ENCODE measurements at places on chromosomes 12 and 14.

GRCh38 chr12:93636708-93637107 lies 40.5 kb upstream of the CRADD start:
- no peak for DNase-seq

DNA sequence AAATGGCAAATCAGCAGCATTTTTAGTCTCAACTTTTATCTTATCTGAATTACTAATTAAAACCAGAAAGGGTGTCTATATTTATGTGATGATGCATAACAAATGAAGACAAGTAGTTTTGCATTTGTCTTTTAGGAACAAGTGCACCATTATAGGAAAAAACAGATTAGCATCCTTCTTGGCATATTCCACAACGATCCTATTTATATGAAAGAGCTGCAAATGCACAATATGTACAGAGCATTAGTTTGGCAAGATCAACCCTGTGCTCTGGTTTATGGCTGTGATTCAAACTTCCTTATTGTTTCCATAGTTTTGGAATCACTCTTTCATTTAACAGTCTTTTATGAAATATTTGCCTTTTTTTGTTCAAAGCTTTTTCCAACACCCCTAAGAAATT lies 486.8 kb downstream of the KCNH5 start:
- no peak for DNase-seq

DNA sequence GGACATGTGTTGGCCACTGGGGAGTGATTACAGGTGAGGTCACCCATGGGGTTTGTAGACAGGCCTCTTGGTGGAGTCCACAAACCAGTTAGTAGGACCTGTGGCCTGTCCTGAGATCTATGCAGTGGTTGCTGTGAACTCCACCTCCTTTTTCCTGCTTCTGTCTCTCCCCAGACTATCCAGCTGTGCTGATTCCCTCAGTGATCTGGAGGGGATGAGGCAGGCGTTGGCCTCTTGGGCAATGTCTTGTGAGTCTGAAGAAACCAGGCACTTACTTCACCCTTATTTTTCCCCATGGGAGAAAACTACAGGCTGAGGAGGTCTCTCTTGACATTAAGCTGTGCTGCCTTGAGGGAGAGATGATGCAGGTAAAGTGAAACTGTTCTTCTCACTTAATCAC lies 257.2 kb upstream of the PRICKLE1 start:
- no peak for DNase-seq

DNA sequence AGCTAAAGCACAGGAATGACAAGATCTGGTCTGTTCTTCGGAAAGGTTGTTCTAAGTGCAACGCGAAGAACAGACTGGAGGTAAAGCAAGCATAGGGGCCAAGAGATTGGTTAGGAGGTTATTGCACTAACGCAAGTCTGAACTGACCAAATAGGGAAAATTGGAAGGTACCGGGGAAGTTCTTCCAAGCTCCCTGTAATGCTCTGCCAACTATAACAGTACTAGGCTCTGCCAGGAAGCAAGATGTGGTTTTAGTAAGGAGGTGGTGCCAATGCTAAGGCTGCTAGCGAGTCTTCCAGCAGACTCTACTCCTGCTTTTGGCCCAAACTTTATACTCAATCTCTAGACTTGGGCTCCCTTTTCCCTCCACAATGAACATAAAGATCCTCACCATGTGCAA lies 138.6 kb downstream of the PAWR start:
- no peak for DNase-seq

- no peak for DNase-seq
Measured at GRCh38 chr12:54598970-54599369, 10.5 kb upstream of the PPP1R1A start.

DNA sequence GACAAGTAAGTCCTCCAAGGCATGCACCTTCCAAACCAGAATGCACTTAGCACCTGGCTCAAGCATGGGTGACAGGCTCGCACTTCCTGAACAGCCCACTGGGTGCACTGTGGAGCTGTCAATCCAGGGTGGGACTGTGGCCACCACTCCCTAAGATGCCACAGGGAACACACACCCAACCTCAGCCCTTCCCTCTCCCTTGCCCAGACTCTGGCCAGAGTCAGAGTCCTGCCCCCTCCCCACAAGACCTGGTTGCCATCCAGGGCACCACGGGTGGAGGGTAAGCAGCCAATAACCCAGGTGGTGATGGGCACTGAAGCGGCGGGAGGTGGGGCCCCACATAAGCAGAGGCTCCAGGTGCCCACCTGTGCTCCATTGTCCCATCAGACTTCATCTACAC lies 160.6 kb downstream of the MYRFL start:
- DNase-seq: peak; percentile 7

GRCh38 chr12:84929501-84929900 lies 16.9 kb upstream of the SLC6A15 start:
- DNase-seq: no peak

DNA sequence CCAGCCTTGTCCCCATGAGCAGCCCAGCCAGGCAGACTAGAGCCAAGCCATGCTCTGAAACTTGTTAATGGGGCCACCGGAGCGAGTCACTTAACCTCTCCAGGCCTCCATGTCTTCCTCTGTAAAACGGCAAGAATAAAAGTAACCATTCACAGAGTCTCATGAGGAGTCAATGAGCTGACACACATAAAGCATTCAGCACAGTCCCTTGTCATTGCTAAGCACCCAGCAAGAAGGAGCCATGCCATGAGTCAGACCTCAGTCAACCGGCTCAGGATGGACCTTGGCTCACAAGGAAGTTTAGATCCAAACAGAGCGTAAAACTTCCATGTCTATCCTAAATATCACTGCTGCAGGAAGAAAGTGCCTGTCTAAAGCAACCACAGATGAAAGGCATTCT lies 10.6 kb downstream of the FICD start:
- DNase-seq: no peak

GRCh38 chr12:51921017-51921725 lies 13.9 kb downstream of the ACVRL1 start:
- no peak for DNase-seq

DNA sequence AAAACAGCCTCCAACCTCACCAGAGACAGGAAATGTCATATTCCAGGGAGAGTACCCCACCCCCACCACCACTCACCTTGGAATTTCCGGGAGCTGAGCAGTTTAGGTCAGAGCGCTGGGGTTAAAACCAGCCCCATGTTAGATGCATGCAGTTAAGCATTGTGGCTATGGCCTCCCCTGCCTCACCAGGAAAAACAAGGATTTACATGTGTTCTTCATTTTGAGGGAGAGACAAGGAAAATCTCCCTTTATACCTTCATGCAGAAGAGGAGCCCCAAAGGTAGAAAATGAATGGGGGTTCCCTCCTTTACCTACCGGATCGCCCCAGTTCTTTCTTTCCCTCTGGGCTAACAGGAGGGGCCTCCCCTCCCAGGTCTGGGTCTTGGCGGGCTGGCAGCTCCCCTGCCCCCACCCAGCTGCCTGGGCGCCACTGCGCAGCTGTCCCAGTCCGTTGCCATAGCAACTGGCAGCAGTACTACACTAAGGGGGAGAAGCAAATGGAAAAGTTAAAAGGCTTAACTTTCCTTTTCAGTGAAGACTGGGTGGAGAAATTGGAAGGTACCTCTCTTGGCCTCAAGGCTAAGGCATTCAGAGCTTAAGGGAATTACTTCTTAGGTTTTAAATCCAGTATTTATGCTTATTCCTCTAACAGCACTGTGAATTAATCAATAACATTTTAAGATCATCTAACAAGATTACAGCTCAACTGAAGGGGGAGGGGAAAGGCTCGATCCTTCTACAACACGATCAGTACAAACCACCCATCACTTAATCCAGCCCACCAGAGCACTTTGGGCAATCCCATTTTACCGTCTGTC lies 20.5 kb downstream of the CBX5 start:
- peak; percentile 89 for DNase-seq

GRCh38 chr12:92971859-92972524 lies 42.9 kb upstream of the EEA1 start:
- no peak for DNase-seq

- no peak for DNase-seq
Measured at GRCh38 chr12:92064422-92064821, 81.2 kb downstream of the BTG1 start.

DNA sequence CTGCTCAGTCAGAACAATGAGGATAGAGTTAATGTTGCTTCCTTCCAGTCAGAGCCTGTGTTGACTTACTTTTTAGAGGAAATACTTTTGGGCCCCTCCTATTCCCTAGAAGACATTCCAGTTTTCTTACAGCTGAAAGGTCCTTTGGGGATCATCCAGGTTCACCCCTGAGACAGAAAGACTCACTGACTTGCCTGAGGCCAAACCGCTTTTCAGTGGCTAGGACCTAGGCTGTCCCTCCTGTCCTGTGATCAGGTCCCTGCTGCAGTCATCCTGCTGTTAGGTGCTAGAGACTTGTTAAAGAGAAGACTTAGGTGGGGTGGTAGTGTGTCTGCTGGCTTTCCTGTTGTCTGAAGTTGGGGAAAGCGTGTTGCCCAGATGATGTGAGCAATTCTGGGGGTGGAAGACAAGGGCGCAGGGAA lies 39.6 kb downstream of the SUSD6 start:
- no peak for DNase-seq

DNA sequence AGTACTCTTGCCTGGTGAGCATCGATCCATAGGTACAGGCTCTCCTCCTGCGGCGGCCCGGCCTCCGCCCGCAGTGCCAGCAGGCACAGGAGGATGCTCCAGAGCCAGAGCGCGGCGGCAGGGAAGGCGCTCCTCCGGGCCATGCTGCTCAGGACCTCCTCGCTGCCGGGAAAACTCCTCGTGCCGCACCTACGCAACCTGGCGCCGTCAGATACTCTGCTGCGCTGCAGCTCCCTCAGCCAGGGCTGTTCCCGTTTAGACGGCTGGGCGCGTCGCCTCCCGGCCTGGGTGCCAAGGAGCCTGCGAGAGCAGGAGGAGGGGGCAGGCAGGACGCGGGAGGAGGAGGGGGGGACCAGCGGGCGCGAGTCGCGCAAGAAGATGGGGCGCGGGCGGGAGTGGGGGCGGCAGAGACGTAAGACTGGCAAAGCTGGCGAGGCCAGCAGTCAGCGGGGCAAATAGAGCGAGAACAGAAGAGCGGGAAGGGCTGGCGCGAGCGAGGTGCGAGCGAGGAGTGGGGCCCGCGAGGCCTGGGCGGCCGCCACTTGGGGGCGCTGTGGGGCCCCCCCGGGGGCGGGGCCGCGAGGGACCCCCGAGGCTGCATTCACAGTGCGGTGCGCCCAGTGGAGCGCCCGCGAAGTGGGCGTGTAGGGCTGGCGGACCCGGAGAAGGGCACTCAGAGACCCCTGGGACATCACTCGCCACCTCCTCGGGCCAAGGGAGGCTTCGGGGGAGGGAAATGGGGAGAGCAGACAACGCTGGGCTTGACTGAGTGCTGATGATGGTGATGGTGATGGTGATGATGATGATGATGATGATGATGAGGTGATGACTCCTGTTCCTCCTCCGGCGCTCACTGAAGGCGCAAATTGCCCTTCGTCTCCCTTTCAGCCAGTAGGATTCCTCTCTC lies at the start of gene WIF1:
WIF1 (minus strand) TSS at position 257 of the 907 bp plus-strand sequence; CDS start at position 143, 114 bp downstream.
- peak; percentile 56 for DNase-seq

DNA sequence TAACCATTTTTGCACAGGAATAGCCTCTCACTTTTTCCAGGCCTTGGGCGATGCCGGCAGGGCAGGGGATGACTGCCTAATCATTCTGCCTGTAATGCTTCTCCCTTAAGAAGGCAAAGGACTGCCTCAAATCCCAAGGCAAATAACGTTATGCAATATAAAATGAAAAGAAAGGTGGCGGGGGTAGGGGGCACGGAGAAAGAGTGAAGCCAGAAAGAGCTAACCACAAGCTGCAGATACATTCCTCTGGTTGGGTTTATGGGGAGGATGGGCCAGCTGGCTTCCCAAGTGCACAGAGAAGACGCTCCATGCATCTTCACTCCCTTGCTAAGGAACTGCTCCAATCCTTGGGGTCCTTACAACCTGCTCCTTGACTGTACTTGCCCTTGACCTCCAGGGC lies 229.5 kb downstream of the FOXN3 start:
- peak; percentile 20 for DNase-seq

DNA sequence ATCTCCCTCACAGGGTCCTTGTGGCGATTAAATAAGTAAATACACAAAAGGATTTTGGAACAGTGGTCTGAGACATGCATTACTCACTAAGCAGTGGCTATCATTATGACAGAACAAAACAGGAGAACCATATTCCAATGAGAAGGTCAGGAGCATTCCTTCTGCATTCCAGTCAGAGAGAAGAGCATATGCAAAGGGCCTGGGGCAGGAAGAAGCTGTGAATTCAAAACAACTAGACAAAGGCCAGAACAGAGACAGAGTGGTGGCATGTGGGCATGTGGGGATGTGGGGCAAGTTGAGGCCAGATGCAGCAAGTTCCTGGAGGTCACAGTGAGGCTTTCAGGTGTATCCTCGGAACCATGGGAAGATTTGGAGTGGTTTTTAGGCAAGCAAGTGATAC lies 70.1 kb upstream of the VRK1 start:
- DNase-seq: no peak

GRCh38 chr14:104644656-104645378 lies 40.2 kb upstream of the TMEM179 start:
- no peak for DNase-seq

DNA sequence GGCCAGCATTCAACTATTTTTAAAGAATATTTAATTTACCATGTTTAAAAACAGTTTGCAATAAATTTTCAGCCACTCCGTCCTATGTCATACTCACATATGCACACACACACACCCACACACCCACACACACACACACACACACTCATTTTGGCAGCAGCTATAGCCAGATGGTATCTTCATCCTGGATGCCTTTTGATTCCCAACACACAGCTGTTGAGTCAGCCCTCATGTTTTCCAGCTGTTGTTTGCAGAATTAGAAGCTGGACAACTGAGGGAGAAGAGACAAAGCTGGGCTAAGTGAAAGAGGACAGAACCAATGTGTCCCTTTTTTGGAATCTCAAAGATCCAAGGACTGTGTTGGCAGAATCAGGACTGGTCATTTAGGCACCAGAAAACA lies 80.0 kb upstream of the EGLN3 start:
- no peak for DNase-seq

- DNase-seq: no peak
Measured at GRCh38 chr14:71338153-71338552, 430.9 kb downstream of the PCNX1 start.

DNA sequence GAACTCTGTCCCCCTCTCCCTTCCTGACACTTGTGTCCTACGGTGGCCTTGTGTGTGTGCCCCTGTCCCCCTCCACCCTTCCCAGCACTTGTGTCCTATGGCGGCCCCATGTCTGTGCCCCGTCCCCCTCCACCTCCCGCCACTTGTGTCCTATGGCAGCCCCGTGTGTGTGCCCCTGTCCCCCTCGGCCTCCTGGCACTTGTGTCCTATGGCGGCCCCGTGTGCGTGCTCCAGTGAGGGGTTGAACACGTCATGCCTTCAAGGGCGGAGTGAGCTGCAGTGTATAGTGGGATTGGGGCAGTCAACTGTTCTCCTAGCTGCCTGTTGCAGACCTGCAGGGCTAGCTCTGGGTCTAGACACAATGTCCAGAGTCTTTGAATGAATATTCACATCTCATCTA lies 108.7 kb downstream of the GLT1D1 start:
- DNase-seq: no peak

DNA sequence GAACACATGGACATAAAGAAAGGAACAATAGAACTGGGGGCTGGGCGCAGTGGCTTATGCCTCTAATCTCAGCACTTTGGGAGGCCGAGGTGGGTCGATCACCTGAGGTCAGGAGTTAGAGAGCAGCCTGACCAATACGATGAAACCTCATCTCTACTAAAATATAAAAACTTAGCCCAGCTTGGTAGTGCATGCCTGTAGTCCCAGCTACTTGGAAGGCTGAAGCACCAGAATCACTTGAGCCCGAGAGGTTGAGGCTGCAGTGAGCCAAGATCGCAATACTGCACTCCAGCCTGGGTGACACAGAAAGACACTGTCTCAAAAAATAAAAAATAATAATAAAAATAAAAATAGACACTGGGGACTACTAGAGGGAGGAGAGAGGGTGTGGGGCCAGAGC lies 154.5 kb downstream of the SEC23A start:
- DNase-seq: no peak

GRCh38 chr12:40078266-40078665 lies 27.6 kb downstream of the SLC2A13 start:
- DNase-seq: no peak
